ENCODE measurements at places on chromosomes 5 and 9.

GRCh38 chr9:120713257-120714087 is 798 bp downstream of the MEGF9 start:
- no peaks in the 10 kb centered on the region for H3K27me3 ChIP-seq
- peaks cover 24% of the 10 kb centered on the region for H3K4me1 ChIP-seq
- DNase-seq: no peak
- H3K36me3 ChIP-seq: no peaks in the 10 kb centered on the region
- peak overlapping the region; percentile 67 for H3K27ac ChIP-seq

DNA sequence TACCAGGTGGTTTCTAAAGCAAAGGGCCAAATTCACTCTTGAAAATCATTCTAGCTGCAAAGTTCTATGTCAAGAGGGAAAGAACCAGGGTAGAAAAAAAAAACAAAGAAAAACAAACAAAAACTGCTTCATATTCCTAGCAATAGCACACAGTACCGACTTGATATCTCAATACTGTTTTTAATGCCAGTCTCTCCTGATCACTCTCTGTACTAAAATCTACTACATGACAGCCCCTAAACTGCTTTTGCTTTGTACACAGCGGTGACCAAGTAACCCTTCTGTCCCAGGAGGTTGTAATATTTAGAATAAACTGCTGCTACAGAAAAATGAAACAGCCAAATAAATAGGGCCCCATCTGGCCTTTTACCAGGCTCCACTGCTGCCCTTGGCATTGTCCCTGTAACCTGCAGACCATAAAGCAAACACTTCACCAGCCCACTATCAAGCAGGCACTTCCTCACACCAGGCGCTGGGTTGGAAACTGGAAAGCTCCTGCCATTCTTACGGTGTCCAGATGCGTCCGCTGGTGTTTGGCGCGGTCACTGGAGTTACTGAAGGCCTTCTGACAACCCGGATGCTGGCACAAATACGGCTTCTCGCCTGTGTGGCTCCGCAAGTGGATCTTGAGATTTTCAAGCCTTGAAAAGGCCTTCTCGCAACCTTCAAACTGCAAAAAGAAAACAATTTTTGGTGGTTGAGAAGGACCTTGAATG is 363.2 kb downstream of the GLIS3 start:
- no peak overlapping the region for H3K4me3 ChIP-seq
- H3K27me3 ChIP-seq: no peaks in the 10 kb centered on the region
- no peaks in the 10 kb centered on the region for H3K4me1 ChIP-seq
- H3K36me3 ChIP-seq: no peaks in the 10 kb centered on the region
- no peak overlapping the region for H3K27ac ChIP-seq

- no peaks in the 10 kb centered on the region for H3K36me3 ChIP-seq
- H3K4me3 ChIP-seq: no peak overlapping the region
- no peaks in the 10 kb centered on the region for H3K27me3 ChIP-seq
- no peak overlapping the region for H3K27ac ChIP-seq
Observed at GRCh38 chr9:84598921-84599636, 70.5 kb upstream of the NTRK2 start.

- peaks cover 76% of the 10 kb centered on the region for H3K36me3 ChIP-seq
- H3K27me3 ChIP-seq: no peaks in the 10 kb centered on the region
- H3K4me3 ChIP-seq: no peak overlapping the region
- no peaks in the 10 kb centered on the region for H3K4me1 ChIP-seq
- no peak overlapping the region for H3K27ac ChIP-seq
- DNase-seq: no peak
Observed at GRCh38 chr5:96758621-96759020, 49.1 kb downstream of the ERAP1 start.

- no peak overlapping the region for H3K27ac ChIP-seq
- H3K27me3 ChIP-seq: no peaks in the 10 kb centered on the region
- H3K4me3 ChIP-seq: no peak overlapping the region
- no peak for DNase-seq
- no peaks in the 10 kb centered on the region for H3K36me3 ChIP-seq
Observed at GRCh38 chr5:17916446-17916845, 282.2 kb downstream of the TAF11L14 start.

- H3K4me1 ChIP-seq: no peaks in the 10 kb centered on the region
- no peak for DNase-seq
- H3K36me3 ChIP-seq: no peaks in the 10 kb centered on the region
- H3K4me3 ChIP-seq: no peak overlapping the region
Observed at GRCh38 chr5:101520417-101520816, 617.3 kb upstream of the ST8SIA4 start.

GRCh38 chr9:128696923-128697707 is 5.2 kb upstream of the PKN3 start:
- DNase-seq: no peak
- H3K27me3 ChIP-seq: no peaks in the 10 kb centered on the region
- no peak overlapping the region for H3K27ac ChIP-seq

- no peaks in the 10 kb centered on the region for H3K27me3 ChIP-seq
- no peak overlapping the region for H3K4me3 ChIP-seq
- DNase-seq: no peak
- H3K36me3 ChIP-seq: peaks cover 78% of the 10 kb centered on the region
Observed at GRCh38 chr9:371349-371748, 156.7 kb downstream of the DOCK8 start.

DNA sequence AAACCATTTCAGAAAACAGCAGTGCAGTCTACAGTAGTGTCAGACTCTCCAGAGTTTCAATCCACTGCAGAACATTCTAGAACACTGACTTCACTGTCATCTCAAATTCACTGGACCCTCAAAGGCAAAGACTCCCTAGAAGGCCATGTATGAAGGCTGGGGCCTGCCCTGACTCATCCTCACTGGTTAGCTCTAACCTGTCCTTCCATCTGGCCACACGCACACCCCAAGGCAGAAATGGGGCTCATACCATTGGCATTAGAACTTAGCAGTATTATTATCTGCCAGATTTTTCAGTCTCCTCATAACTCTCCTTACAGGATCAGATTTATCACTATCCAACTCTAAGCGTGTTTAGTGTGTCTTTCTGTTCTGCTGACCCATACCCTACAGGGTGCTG is 20.4 kb downstream of the S1PR3 start:
- H3K4me1 ChIP-seq: no peaks in the 10 kb centered on the region
- H3K36me3 ChIP-seq: no peaks in the 10 kb centered on the region
- DNase-seq: no peak
- no peak overlapping the region for H3K27ac ChIP-seq
- H3K4me3 ChIP-seq: no peak overlapping the region

GRCh38 chr5:158170060-158170459 is 311.1 kb upstream of the CLINT1 start:
- H3K4me1 ChIP-seq: no peaks in the 10 kb centered on the region
- no peaks in the 10 kb centered on the region for H3K27me3 ChIP-seq
- no peak overlapping the region for H3K27ac ChIP-seq

- H3K4me1 ChIP-seq: no peaks in the 10 kb centered on the region
- H3K27me3 ChIP-seq: no peaks in the 10 kb centered on the region
- no peak overlapping the region for H3K27ac ChIP-seq
- no peak for DNase-seq
Observed at GRCh38 chr5:31301833-31302232, 108.3 kb downstream of the CDH6 start.

DNA sequence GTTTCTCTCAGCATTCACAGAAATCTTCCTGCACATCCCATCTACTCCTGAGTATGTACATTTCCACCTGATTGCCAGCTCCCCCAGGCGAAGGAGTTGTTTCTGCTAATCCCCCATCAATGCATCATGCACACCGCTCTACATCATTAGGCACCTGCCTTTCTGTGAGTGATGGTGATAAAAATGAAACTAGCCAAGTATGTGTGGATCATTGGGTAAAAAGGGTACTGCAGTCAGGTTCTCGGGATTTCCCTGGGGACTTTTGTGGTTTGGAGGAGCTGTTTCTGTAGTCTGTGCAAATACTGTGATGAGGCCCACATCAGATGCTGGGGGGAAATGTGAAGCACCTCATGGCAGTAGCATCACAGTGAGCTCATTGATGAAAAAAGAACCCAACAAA is 30.4 kb downstream of the CAMK4 start:
- peak overlapping the region; percentile 81 for H3K27ac ChIP-seq
- H3K27me3 ChIP-seq: no peaks in the 10 kb centered on the region
- H3K4me3 ChIP-seq: no peak overlapping the region
- H3K36me3 ChIP-seq: peaks cover 2% of the 10 kb centered on the region
- peaks cover 40% of the 10 kb centered on the region for H3K4me1 ChIP-seq

GRCh38 chr5:128318691-128319090 is 219.4 kb downstream of the FBN2 start:
- no peak overlapping the region for H3K27ac ChIP-seq
- DNase-seq: no peak
- no peaks in the 10 kb centered on the region for H3K27me3 ChIP-seq
- H3K4me3 ChIP-seq: no peak overlapping the region
- H3K4me1 ChIP-seq: no peaks in the 10 kb centered on the region

DNA sequence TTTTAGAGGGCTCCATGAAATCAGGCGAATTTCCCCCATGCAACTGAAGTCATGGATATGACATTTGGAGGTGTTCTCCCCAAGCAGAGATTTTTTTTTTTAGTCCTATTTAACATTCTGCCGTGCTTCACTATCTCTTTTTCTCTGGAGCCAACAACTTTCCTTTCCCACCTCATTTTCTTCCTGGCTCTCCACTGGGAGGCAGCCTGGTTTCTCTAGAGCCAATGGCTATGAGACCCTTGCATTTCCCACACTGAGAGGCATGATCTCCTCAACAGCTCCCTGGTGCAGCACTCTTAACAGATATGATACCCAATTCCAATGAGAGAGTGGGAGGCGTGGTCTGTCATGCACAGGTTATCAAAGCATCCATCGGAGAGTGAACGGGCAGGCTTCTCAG is 310.8 kb downstream of the DRD1 start:
- H3K27ac ChIP-seq: no peak overlapping the region
- H3K4me3 ChIP-seq: no peak overlapping the region
- H3K36me3 ChIP-seq: no peaks in the 10 kb centered on the region
- H3K27me3 ChIP-seq: no peaks in the 10 kb centered on the region
- no peaks in the 10 kb centered on the region for H3K4me1 ChIP-seq

DNA sequence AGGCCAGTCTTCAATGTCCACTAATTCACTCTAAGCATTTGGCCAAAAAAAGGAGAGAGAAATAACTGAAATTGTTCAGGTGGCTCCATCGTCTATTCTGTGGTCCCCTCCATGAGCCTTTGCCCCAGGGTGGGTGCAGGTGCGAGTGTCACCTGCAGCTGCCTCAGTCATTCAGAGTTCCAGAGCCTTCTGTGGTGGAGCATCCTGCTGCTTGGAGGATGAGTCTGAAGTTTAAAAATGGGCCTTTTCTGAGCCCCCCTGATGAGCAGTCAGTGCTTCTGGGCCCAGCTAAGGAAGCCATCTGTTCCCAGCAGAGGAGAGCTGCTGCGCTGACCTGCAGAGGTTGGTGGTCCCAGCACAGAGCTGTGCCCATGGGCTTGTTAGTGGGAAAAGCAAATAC is 48.2 kb downstream of the NDST1 start:
- H3K36me3 ChIP-seq: no peaks in the 10 kb centered on the region
- H3K27me3 ChIP-seq: no peaks in the 10 kb centered on the region
- no peak overlapping the region for H3K4me3 ChIP-seq
- H3K27ac ChIP-seq: no peak overlapping the region

- DNase-seq: no peak
- H3K4me1 ChIP-seq: peaks cover 5% of the 10 kb centered on the region
- peaks cover 26% of the 10 kb centered on the region for H3K27me3 ChIP-seq
- H3K4me3 ChIP-seq: no peak overlapping the region
Observed at GRCh38 chr9:86941197-86941596, 6.1 kb downstream of the GAS1 start.

- no peak for DNase-seq
- H3K27ac ChIP-seq: no peak overlapping the region
- no peaks in the 10 kb centered on the region for H3K4me1 ChIP-seq
- no peak overlapping the region for H3K4me3 ChIP-seq
- peaks cover 6% of the 10 kb centered on the region for H3K27me3 ChIP-seq
Observed at GRCh38 chr5:170135796-170136490, 30.2 kb downstream of the FOXI1 start.

DNA sequence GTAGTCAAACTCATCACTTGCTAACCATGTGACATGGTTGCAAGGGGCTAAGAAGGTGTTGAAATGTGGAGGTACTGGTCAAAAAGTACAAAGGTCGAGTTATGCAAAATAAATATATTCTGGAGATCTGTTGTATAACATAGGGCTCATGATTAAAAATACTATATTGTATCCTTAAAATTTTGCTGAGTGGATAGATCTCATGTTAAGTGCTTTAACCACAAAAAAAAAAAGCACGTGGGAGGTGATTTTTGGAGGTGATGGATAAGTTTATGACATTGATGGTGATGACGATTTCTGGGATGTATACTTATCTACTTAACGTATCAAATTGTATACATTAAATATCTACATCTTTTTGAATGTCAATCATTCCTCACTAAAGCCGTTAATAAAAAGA is 96.2 kb upstream of the PAPPA start:
- H3K27me3 ChIP-seq: no peaks in the 10 kb centered on the region
- H3K4me1 ChIP-seq: no peaks in the 10 kb centered on the region
- no peak for DNase-seq
- no peaks in the 10 kb centered on the region for H3K36me3 ChIP-seq
- no peak overlapping the region for H3K27ac ChIP-seq
- H3K4me3 ChIP-seq: no peak overlapping the region

DNA sequence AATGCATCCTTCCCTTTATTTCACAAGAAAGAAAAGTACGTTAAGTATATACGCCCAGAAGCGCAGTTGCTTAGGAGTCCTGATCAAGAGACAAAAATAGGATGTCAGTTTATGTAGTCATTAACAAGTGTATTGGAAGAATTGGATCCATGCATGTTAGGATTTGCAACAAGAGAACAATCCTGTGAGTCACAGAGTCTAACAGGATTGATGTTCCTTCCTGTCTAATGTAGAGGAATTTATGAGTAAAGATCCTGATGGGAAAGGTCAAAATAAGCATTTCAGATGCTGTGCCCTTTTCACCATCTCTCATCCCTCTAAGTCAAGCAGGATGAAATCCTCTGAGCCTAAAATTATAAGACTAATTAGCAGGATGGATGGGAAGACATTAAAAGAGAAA is 406.0 kb upstream of the GRIA1 start:
- no peak overlapping the region for H3K4me3 ChIP-seq
- H3K36me3 ChIP-seq: no peaks in the 10 kb centered on the region
- no peak for DNase-seq
- no peaks in the 10 kb centered on the region for H3K27me3 ChIP-seq
- H3K27ac ChIP-seq: no peak overlapping the region

DNA sequence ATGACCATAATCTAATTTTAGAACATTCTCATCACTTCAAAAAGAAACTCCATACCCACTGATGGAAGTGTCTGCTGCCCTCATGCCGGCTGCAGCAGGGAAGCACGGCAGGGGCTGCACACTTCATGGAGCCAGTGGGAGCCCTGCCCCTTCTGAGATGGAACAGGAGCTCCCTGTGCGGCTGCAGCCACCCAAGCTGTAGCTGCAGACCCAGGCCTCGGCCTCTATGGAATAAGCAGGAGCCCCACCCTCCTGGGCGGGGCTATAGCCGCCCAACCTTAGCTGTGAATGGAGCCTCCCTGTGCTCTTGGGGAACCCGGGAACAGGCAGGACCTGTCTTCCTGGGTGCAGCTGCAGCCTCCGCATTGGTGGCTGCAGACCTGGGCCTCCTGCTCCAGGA is 128.5 kb downstream of the NUDT12 start:
- no peaks in the 10 kb centered on the region for H3K27me3 ChIP-seq
- H3K27ac ChIP-seq: no peak overlapping the region
- no peak overlapping the region for H3K4me3 ChIP-seq

GRCh38 chr5:132896685-132897084 is 23.2 kb downstream of the LEAP2 start:
- H3K4me1 ChIP-seq: no peaks in the 10 kb centered on the region
- no peak overlapping the region for H3K4me3 ChIP-seq
- DNase-seq: no peak
- no peaks in the 10 kb centered on the region for H3K27me3 ChIP-seq
- H3K27ac ChIP-seq: no peak overlapping the region

- no peak overlapping the region for H3K4me3 ChIP-seq
- DNase-seq: no peak
- H3K36me3 ChIP-seq: peaks cover 40% of the 10 kb centered on the region
- peak overlapping the region; percentile 32 for H3K27ac ChIP-seq
- H3K4me1 ChIP-seq: peaks cover 13% of the 10 kb centered on the region
- H3K27me3 ChIP-seq: no peaks in the 10 kb centered on the region
Observed at GRCh38 chr9:127761491-127761956, 16.9 kb downstream of the SH2D3C start.
